ENCODE measurements at places on chromosomes 16 and 17. TPM values are rescaled to one million over a fixed set of nuclear protein-coding genes. Genes with fewer than 3 reads are reported as not detected.

RPRML gene
- polyA plus RNA-seq, result not detected

CHRNE gene
- polyA plus RNA-seq, result not detected

- no peak overlapping the region for H3K27ac ChIP-seq
- H3K27me3 ChIP-seq, result no peaks in the 10 kb centered on the region
- H3K36me3 ChIP-seq, result peaks cover 37% of the 10 kb centered on the region
These were observed 21.6 kb downstream of the NDE1 start for GRCh38 chr16:15671530-15672117.

DNA sequence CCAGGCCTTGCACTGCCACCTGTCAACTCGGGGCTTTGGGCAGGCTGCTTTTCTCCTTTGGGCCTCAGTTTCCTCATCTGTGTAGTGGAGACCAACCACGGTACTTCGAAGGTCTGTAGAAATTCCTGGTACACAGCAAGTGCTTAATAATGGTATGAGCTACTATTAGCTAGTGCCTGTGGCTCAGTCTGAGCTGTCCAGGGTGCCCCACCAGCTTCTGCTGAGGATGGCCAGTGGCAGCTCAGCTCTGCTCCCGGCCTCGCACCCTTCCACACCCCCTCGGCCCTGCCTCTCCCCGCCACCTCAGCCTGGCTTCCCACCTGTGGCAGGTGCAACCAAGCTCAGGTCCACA, 26.2 kb upstream of the PLCG2 start:
- no peaks in the 10 kb centered on the region for H3K27me3 ChIP-seq
- no peak for DNase-seq
- peak overlapping the region; percentile 68 for H3K27ac ChIP-seq
- no peaks in the 10 kb centered on the region for H3K36me3 ChIP-seq

GRCh38 chr17:37830151-37830993, 85.5 kb upstream of the HNF1B start:
- peak overlapping the region; percentile 16 for H3K4me3 ChIP-seq
- H3K27ac ChIP-seq, result peak overlapping the region; percentile 79
- H3K27me3 ChIP-seq, result no peaks in the 10 kb centered on the region

DNA sequence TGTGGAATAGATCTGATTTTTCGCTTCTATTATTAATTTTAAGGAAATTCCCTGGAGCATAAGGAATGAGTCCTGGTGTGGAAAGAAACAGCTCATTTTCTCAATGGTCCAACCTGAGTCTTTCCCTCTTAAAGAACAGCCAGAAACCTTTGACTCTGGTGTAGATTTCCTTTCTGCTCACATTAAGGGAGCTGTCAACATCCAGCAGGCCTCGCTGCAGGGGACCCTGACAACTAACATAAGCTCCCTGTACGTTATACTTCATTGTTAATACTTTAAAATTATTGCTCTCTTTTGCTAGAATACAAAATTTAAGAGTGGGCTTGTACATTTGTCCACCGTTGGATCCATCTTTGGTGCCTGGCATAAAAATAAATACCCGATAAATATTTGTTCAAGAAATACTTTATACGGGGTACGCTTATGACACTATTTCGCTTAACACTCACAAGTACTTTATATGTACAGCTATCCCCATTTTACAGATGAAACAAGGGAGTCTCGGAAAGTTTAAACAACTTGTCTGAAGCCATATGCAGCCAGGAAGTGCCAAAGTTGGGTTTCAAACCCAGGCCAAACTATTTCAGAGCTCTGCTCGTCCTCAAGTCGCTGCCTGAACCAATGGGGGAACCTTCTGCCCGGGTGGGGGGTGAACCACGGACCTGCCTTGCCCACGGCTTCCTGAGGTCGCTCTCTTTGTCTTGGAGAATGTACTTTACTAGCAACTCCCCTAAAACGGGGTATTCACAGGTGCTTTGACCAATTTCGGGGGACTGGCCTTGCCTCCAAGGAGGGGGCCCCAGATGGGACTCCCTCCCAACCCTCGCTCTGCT, 611 bp downstream of the SMARCE1 start:
- no peaks in the 10 kb centered on the region for H3K27me3 ChIP-seq
- DNase-seq, result no peak
- H3K4me1 ChIP-seq, result no peaks in the 10 kb centered on the region
- H3K27ac ChIP-seq, result peak overlapping the region; percentile 98

DNA sequence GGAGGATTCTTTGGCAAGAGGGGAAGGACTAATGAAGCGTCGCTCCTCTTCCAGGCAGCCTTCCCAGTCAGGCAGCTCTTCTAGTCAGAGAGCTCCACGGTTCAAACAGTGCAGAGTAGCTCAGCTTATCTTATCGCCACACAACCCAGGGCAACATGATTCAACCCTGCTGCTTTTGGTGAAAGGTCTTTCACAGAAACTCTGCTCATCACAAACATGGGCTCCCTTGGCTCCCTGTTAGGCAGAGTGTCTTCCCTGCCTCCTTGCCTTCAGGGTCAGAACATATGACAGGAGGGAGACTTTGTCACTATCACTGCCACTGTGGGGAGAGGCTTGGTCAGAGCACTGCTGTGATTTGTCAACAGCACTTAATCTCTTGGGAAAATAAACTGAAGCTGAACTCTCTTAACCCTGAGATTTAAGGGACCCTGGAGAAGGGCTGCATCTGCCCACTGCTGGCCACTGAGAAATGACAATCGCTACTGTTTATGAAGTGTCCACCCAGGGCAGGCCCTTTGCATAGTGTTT, 6.9 kb upstream of the SLC13A2 start:
- H3K27me3 ChIP-seq, result no peaks in the 10 kb centered on the region
- no peak for DNase-seq
- H3K27ac ChIP-seq, result no peak overlapping the region
- H3K4me3 ChIP-seq, result no peak overlapping the region
- peaks cover 29% of the 10 kb centered on the region for H3K4me1 ChIP-seq
- H3K36me3 ChIP-seq, result no peaks in the 10 kb centered on the region

GRCh38 chr16:12078405-12079280, 102.1 kb downstream of the SNX29 start:
- peaks cover 8% of the 10 kb centered on the region for H3K4me1 ChIP-seq
- DNase-seq, result no peak

GRCh38 chr17:35895636-35896587, 15.8 kb upstream of the CCL5 start:
- peaks cover 22% of the 10 kb centered on the region for H3K4me1 ChIP-seq
- DNase-seq, result no peak
- no peaks in the 10 kb centered on the region for H3K36me3 ChIP-seq

- DNase-seq, result no peak
- no peak overlapping the region for H3K4me3 ChIP-seq
- H3K4me1 ChIP-seq, result no peaks in the 10 kb centered on the region
- no peaks in the 10 kb centered on the region for H3K36me3 ChIP-seq
- H3K27me3 ChIP-seq, result no peaks in the 10 kb centered on the region
These were observed 39.2 kb downstream of the ZNF778 start for GRCh38 chr16:89256651-89257254.

DNA sequence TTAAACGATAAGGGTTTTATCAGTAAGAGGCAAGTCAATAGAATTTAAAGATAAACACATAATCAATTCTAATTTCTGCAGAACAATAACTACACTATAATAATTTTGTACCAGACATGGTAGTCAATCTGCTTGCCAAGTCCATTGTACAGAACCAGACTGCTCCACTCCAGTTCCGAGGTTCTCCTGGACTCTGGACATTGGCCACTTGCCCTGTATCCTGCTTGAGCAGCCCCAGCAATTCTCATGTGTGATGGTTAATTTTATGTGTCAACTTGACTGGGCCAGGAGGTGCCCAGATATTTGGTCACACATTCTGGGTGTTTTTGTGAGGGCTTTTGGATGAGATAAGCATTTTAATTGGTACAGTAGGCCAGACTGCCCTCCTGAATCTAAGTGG, 384.6 kb downstream of the SLC39A11 start:
- no peak overlapping the region for H3K4me3 ChIP-seq
- H3K4me1 ChIP-seq, result peaks cover 10% of the 10 kb centered on the region
- DNase-seq, result no peak
- H3K27me3 ChIP-seq, result no peaks in the 10 kb centered on the region
